Activated CD4-positive, alpha-beta T cell treated with anti-CD3 and anti-CD28 coated beads for 48 hours (primary cell): ENCODE measurements at places on chromosomes 1 and 21.

DNA sequence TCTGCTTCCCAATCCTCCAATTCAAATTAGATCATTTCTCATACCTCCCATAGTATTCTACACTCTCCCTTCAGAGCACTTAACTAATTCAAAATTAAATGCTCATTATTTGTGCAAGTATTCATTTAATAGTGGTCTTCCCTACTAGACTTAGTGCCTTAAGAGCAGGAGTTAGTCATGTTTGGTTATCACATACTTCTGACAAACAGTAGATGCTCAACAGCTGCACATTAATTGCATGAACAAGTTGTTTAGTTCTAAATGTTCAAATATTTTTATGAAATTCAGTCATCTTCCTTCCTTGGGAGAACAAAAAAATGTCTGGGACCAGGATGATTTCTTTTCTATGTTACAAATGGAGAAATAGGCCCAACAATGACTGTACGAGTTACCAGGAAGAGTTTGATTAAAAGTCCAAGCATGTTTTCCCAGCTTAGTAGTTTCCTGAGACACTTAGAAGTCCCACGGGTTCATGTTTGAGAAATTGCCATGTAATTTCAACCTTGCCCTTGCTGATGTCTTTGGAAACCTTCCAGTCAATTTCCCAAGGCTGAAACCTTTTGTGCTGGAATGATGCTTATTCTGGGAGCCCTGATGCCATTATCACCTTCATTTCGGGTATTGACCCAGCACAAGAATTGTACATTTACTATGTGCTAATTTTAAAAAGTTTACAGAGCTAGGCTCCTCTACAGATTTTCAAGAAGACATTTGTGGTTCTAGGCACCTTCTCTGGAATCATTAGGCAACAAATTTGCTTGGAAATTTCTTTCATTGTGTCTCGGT is 437.9 kb upstream of the PLXNA2 start:
- no peak for DNase-seq

- no peak for DNase-seq
Measured at GRCh38 chr1:107877745-107878144, 87.2 kb downstream of the VAV3 start.

DNA sequence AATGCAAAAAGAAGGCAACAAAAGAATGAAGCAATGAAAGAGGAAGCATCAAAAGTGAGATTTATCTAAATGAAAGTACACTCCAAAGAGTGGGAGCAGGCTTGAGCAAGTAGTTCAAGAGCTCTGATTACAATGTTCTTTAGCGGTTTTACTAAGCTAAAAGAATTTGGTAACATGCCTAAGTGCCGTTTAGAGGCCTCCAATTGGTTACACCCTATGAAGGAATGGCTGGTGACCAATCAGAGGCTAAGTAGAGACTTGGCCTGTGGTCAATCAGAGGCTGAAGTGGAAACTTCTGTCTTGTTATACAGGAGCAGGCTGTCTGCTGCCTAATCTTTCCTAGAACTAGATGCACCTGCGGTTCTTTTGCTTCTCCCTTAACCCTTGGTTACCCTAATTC is 59.1 kb downstream of the PTGFR start:
- DNase-seq: no peak

GRCh38 chr1:225999912-226000337 is 782 bp upstream of the SDE2 start:
- no peak for DNase-seq

DNA sequence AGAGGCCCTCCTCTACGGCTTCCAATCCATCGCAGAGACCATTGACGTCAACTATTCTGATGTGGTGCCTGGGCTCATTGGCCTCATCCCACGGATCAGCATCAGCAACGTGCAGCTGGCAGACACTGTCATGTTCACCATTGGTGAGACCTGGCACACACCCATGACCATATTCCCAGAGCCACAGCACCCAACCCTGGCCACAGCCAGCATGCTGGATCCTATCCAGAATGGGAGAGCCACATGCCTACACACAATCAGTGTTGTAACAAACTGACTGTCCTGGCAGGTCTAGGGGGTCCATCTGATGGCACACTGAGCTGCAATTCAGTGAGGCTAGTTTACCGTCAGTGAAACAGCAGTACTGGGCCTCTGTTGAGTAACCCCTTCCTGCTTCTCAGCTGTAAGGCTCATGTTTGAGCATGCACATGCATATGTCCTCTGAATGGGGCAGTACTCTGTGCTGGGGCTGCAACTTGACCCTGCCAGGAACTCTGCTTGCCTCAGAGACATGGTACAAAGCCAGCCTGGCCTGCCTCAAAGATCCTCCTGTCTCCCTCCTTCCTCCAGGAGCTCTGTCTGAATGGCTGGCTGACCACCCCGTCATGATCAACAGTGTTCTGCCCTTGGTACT is 10.8 kb downstream of the IPO13 start:
- DNase-seq: no peak

GRCh38 chr1:116664366-116664977 is 3.1 kb downstream of the IGSF3 start:
- DNase-seq: no peak

DNA sequence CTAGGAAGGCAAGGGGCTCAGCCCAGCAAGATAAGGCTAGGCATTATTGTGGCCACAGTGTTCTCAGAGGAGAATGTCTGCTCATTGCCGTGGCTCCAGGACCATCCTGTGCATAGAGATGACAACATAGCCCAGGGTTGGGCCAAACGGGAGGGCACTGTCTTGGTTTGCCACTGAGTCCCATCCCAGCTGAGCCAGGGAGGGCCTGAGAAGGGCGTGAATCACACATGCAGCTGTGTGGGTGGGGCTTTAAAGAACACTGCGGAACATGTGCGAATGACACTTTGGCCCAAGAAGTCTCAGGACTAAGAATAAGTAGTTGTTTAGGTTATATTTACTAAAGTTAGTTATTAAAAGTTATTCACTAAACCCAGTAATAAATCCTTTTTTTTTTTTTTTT is 18.5 kb downstream of the CHAF1B start:
- no peak for DNase-seq

- no peak for DNase-seq
Measured at GRCh38 chr1:219784660-219785381, 143.5 kb downstream of the SLC30A10 start.

- DNase-seq: no peak
Measured at GRCh38 chr1:201324821-201325677, 41.7 kb downstream of the PKP1 start.

DNA sequence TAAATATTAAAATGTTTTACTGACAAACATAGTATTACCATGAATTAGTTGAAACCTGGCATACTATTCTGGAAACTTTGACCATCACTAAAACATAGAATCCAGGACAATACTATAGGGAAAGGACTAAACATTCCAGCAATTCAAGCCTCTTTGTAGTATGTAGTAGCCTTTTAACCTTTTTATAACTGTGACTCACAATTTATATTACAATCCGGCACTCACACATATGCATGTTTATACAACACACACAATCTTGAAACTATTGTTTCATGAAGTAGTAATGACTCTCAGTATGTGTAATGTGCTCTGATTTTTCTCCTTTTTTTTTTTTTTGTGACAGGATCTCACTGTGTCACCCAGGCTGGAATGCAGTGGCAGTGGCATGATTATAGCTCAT is 64.3 kb downstream of the ANKRD13C start:
- no peak for DNase-seq

- no peak for DNase-seq
Measured at GRCh38 chr1:233587958-233588799, 25.7 kb upstream of the KCNK1 start.

- no peak for DNase-seq
Measured at GRCh38 chr1:158434741-158435140, 8.7 kb upstream of the OR10K2 start.

GRCh38 chr21:21897275-21897883 is 899.2 kb downstream of the NCAM2 start:
- no peak for DNase-seq

DNA sequence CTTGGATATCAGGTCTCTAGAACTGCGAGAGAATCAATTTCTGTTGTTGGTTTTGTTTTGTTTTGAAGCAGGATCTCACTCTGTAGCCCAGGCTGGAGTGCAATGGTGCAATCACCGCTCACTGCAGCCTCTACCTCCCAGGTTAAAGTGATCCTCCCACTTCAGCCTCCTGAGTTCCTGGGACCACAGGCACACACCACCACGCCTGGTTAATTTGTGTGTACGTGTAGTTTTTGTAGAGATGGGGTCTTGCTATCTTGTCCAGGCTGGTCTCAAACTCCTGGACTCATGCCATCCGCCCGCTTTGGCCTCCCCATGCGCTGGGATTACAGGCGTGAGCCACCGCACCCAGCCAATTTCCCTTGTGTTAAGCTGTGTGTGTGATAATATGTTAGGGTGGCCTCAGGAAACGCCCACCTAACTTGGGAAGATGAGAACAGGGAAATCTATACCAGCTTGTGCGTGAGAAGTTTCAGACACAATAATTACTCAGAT is 109.6 kb downstream of the SIK1 start:
- DNase-seq: no peak

DNA sequence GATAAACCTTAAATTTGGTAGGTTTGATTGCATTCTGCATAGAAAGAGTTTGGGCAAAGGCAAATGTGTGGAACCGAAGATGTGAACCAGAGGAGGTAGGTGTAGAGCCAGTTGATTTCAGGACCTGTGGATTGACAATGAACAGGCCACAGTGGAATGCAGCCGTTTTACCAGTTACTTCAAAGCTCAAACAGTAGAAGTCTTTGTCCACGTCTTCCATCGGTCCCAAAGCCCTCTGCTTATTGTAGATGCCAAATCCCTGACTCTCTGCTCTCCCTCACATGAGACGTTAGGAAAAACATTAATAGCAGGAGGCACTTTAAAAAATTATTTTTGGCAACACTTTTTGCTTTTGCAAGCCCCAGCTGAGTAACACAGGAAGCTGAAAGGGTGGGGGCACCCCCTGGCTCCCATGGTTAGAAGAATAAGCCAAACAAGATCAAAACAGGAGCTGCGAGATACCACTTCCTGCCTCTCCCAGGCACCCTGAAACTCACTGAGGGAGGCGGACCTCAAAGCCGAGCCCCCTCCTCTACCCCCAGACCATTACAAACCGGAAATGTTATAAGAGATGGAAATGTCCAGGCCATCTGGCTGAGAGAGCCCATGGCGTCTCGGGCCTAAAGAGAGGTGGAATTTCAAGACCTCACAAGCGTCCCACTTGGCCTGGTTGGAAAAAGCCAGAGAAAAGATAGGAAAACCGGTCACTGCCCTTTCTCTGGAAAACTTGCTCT is 13.5 kb downstream of the TRAF3IP3 start:
- peak; percentile 84 for DNase-seq

GRCh38 chr1:113905435-113905861 is 322 bp downstream of the DCLRE1B start:
- DNase-seq: no peak

DNA sequence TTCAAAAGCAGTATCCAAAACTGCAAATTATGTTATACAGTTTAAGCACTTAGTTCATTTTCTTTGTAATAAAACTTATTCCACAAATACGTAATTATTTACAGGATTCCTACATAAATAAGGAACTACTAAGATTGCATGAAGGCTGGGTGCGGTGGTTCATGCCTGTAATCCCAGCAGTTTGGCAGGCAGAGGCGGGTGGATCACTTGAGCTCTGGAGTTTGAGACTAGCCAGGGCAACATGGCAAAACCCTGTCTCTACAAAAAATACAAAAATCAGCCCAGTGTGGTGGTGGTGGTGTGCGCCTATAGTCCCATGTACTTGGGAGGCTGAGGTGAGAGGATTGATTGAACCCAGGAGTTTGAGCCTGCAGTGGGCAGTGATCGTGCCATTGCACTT is 69.3 kb downstream of the POU2F1 start:
- no peak for DNase-seq

GRCh38 chr1:11227106-11228077 is 35.0 kb downstream of the MTOR start:
- DNase-seq: no peak

DNA sequence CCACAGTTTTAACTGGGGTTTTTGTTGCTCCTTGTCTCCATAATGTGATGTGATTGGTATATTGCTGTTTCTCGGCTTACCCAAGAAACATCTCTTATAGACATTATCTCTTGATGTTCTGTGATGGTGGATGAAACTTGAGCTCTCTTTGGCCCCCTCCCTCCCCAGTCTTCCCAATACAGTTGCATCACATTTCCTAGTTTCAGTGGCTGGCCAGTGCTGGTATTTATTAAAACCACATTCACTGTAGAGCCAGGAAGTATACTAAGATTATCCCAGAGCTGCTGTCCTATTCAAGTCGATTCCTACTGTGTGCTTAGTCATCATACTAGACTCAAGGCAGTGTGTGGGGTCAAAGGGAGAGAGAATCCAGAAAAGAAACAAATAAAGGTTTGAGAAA is 244.4 kb downstream of the KAZN start:
- DNase-seq: no peak

DNA sequence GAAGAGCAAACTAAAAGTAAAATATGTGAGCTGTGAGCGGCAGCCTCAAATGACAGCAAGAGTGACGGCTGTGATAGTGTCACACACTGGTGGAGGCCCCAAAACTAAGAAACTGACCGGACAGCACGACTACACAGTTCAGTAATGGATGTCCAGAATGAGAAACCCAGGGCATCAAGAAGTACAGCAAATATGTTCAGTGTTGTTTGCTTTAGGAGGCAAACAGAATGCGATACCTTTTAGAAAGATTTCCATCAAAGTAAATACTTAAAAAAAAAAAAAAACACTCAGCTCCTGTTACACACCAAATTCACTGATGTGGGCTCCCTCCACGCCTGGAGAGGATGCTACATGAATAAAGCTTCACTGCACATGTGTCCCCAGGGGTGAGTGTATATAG is 1.1 kb upstream of the PKP1 start:
- no peak for DNase-seq

DNA sequence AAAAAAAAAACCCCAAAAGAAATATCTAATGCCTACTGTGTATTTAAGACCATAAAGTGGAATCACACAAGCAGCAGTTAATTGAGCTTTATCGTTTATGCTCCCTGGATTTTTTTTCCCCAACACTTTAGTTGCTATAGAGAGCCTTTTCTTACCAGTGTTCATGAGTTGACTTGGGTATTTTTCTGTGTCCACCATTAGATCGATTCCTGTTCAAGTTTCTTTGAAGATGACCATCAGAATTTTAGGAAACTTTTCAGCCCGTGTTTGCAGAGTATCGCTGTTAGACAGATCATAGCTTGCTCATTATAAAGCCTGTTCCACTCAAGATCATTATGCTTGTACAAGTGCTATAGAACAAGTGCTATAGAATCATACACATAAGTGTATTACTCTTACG is 1.5 kb downstream of the RALGPS2 start:
- no peak for DNase-seq

- no peak for DNase-seq
Measured at GRCh38 chr1:7424352-7424890, 346.7 kb upstream of the VAMP3 start.

DNA sequence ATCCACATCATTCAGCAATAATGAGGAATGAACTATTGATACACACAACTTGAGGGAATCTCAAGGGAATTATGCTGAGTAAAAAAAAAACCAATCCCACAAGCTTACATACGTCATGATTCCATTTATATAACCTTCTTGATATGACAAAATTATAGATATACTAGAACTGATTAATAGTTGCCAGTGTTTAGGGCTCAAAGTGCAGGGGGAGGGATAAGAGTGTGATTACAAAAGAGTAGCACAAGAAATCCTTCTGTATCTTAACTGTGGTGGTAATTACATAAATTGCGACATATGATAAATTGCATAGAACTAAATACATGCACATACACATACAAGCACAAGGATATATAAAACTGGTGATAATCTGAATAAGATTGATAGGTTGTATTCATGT is 13.5 kb downstream of the DIRAS3 start:
- DNase-seq: no peak
